Effector CD4-positive, alpha-beta T cell (primary cell): ENCODE measurements at places on chromosomes 4 and X.

DNA sequence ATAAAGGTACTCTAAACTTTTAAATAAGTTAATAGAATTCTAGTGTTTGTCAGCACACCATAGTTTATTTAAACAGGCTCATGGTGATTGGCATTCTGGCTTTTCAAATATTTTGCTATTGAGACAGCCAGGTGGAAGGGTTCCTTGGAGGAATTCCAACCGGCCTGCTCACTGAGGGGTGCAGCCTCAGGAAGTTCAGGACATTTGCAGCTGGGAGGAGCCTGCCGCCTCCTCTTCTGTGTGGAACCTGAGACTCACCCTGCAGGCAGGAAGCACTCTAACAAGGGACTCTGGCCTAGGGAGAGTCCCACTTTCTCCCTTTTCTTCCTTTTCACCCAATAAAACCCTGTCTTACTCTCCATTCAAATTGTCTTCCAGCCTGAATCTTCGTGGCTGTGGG, 1328.0 kb downstream of the FSTL5 start:
- no peak for DNase-seq

DNA sequence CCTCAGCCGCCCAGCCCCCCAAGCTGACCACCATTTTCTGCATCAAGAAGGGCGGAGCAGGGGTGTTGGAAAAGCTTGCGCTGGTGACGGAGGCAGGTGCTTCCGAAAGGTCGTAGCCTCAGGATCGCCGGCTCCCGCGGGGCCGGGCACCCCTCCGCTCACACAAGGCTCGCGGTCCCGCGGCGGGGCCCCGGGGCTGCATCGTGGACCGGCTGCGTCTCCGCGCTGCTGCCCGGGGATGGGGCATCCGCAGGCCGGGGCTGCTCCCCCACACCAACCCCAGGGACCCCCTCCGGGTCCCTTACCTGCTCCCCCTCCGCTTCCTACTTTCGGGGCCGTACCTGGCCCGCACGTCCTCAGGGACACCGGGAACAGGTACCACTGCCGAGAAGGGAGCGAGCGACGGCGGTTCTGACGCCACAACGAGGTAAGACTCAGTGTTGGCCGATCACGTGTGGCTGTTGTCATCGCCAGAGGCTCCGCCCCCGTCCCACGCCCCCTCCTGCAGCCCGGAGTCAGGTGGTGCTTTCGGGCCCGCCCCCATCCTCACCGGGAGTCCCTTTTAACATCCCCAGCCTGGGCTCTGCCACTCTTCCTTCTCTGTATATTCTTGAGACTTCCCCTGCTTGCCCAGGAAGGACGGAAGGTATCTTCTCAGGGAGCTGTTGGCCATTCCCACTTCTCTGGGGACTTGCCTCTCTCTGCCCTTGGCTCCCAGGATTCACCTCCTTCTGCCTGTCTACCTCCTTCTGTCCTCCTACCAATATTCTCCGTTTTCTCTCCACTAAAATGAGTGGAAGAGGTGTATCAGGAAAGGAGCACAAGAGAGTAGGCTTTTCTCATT, at the start of gene BEX2:
BEX2 (minus strand) TSS at position 436 of the 844 bp plus-strand sequence. CDS start 1,014 bp downstream, outside the sequence.
- DNase-seq = peak; percentile 73

DNA sequence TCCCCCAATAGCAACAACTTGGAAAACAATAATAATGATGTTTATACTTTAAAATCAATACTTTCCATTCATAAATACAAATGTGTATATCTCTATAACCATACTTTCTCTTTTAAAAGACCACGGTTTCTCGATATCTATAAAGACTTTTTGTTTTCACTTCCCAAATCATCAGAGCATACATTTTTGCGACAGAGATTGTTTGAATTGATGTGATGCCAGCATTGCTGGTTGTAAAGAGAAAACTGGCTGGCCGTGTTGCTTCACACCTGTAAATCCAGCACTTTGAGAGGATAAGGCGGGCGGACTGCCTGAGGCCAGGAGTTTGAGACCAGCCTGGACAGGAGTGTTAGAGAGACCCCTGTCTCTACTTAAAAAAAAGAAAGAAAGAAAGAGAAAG, 77.6 kb upstream of the ZNF518B start:
- DNase-seq = no peak

- DNase-seq = no peak
These were observed 182.5 kb upstream of the GALNT7 start for GRCh38 chr4:172986114-172986513.

GRCh38 chrX:38941675-38942074, 140.4 kb downstream of the MID1IP1 start:
- no peak for DNase-seq
